ENCODE measurements at places on chromosomes 13 and 19. TPM values are rescaled to one million over a fixed set of nuclear protein-coding genes. Genes with fewer than 3 reads are reported as not detected.

- DNase-seq, result peak; percentile 98
Measured at GRCh38 chr19:55189403-55189835, 9.3 kb upstream of the SYT5 start.

GRCh38 chr13:57450356-57450755 lies 181.2 kb upstream of the PCDH17 start:
- no peak for DNase-seq

GRCh38 chr19:23972161-23972560 lies 57.5 kb downstream of the ZNF726 start:
- peak; percentile 1 for DNase-seq

GRCh38 chr19:38564981-38565690 lies 52.6 kb downstream of the MAP4K1 start:
- no peak for DNase-seq

DNA sequence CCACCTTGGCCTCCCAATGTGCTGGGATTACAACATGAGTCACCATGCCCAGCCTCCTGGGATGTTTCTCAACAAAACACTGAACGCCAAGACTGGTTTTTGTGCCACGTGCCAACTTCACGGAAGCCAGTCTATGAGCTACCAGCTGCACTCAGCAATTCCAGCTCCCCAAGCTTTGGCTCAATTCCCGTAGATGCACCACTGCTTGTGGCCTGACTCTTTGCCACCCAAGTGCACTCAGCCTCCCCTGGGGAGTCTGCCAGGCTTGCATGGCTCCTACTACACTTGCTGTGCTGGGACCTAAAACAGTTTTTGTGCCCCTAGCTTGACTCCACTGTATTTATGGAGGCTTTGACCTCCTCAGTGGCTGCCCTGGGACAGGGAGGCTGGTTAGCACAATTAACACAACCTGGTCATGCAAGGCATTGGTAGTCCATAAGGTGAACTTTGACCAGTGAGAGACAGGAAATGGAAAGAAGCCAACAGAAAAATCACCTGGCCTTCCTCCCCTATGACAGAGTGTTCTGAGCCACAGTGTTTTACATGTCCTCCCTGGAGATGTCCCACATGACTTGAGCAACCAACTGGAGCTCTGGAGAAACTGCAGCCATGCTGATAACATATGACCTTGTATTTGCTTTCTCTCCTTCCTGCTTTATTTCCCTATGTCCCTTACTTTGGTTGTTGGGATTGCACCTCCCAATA lies 1173.1 kb downstream of the UQCRFS1 start:
- DNase-seq, result peak; percentile 99

DNA sequence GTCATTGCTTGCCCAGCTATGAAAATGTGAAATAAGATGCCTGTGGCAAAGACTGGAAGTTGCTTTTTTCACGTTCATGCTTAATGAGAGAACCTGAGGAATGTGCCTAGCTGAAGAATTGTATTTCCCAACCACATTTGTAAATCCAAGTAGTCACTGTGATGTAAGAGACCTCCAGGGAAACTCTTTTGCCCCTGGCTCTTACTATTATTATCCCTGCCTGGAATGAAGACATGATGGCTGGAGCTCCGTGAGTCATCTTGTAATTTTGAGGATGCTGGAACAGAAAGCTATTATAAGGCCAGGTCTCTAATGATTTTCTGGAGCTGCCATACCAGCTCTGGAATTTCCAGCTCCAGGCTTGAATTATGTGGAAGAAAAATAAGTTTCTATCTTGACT lies 894.3 kb downstream of the DIAPH3 start:
- no peak for DNase-seq

GRCh38 chr13:45564133-45564776 lies 51.3 kb downstream of the ERICH6B start:
- peak; percentile 46 for DNase-seq

DNA sequence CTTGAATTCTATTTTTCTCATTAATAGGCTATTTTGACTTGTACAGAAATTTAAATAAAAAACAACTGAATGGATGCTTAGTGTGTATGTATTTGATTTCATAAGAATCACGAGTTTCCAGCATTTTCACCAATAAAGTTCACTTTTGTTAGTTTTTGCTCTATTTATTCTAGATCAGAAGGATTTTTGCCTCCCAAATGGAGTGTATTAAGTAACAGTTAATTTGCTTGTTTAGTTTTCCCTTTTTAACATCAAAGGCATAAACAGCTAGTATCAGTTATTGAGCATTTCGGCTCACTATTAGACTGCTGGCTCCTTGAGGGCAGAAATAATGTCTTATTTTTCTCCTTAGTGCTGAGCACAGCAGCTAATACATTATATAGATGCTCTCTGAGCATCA lies 414.1 kb downstream of the FGF9 start:
- DNase-seq, result no peak

- no peak for DNase-seq
Measured at GRCh38 chr13:113350065-113350937, 13.6 kb downstream of the GRTP1 start.

GRCh38 chr19:51365211-51365964 lies 800 bp downstream of the ETFB start:
- peak; percentile 39 for DNase-seq

DNA sequence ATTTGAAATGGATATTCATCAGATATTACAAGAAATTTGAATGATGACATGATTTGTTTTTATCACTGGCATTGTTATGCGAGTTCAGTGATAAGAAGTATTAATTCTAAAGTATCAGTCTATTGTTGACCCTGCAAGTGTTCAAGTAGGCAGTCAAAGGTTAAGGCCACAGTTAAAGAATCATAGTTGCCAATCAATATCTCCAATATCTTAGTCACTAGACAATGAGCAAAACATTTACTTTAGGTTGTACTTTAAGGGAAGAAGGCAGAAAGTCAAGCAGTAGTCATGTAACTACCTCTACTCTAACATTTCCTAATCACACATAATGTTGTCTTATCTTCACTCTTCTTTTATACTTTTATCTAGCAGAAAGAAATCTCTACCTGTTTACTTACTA lies 709.8 kb downstream of the PCDH17 start:
- DNase-seq, result no peak

DNA sequence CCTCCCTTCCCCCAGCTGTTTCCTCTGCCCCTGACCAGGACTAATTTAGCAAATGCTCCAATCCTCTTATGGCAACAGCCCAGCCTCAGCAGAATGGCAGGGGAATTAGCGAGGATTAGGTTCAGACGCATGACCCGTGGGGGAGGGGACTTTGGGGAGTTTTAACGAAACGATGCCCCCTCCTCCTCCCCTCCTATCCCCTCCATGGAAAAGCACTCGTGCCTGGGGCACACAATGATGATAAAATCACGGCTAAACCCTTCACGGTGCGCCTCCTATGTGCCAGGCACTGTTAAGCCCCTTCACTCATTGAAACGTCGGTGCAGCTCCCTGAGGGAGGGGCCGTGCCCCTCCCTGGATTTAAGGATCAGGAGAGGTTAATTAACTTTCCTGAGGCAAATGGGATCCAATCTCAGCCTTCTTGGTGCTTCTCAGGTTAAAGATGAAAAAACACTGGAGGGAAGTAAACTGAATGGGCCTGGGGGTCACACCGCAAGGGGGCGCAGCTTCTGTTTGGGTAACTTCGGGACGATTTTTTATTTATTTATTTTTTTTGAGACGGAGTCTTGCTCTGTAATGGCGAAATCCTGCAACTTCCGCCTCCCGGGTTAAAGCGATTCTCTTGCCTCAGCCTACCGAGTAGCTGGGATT lies 10.1 kb upstream of the TPRX2 start:
- peak; percentile 39 for DNase-seq

DNA sequence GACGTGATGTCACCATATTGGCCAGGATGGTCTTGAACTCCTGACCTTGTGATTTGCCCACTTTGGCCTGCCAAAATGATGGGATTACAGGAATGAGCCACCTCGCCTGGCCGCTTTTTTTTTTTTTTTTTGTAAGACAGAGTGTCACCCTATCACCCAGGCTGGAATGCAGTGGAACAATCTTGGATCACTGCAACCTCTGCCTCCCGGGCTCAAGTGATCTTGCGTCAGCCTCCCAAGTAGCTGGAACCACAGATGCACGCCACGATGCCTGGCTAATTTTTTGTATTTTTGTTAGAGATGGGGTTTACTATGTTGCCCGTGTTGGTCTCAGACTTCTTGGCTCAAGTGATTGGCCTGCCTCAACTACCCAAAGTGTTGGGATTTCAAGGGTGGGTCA lies 28.9 kb upstream of the ZNF808 start:
- no peak for DNase-seq

DNA sequence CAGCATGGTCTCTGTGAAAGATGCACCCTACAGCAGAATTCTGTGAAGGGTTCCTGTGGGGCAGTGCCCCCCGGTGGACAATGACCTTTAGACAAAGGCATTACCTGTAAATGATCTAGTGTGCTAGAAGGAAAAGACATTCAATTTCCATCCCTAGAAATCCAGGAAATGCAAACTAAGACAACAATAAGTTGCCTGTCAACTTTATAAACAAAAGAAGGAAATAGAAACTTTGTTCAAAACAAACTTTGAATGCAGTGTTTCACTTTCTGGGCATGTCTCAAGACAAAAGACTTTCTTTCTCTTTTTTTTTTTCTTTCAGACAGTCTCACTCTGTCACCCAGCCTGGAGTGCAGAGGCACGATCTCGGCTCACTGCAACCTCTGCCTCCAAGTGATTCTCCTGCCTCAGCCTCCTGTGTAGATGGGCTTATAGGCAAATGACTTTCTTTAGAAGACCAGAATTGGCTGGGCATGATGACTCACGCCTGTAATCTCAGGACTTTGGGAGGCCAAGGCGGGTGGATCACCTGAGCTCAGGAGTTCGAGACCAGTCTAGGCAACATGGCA lies 15.5 kb downstream of the TEX101 start:
- no peak for DNase-seq

FAM187B gene
- total RNA-seq, result not detected

CKAP2 gene
- 42.1 TPM for total RNA-seq

PSG2 gene
- total RNA-seq, result not detected

ZNF568 gene
- total RNA-seq, result 0.63 TPM

REX1BD gene
- 127 TPM for total RNA-seq

C1QTNF9B gene
- total RNA-seq, result not detected
